ENCODE measurements at places on chromosomes 1 and 21.
A peak's percentile ranks its signal among the peaks of the same experiment; 100 is the strongest.

GRCh38 chr1:84705513-84705912 lies 15.3 kb upstream of the SSX2IP start:
- DNase-seq = no peak

DNA sequence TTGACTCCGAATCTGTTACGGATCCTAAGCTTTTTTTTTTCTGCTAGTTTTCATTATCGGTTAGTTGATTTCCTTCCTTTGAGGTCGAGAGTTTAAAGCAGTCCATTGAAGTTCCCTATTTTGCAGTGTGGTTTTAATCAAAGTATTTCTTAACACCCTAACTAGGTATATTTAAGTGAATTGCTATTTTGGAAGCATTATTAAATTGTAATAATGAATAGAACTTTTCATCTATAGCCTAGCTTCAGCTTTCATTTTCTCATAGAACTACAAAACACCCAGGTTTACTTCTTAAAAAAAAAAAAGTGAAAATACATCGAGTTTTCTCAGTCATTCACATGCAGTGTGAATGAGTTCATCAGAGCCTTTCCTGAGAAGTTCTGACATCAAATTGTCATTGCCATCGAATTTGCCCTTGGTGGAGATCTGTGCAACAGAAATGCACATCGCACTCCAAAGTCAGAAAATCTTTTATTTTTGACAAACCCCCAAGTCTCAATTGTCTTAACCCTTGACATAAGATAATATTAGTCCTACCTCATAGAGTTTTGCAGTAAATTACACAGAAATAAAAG lies 1.1 kb upstream of the LBR start:
- DNase-seq = no peak

DNA sequence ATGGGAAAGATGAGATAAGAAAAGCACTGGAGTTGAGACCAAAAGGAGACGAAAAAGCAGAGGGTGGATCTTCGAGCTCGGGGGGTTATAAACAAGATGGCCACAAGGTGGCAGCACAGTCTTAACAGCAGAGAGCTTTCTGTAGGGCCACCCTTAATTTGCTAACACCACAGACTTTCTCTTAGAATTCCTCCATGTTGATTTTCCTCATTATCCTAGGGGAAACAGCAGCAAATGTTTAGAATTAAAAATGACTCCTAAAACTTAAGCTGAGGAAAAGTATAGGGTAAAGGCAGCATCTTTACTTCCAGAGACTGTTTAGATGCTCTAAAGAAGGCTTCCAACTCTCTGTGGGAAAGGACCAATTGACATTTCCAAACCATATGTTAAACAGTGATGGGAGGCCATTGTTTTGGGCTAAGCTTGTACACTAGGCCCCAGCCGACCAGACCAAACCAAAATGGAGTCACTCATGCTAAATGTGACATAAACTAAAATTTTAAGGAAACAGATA lies 2.5 kb upstream of the APOBEC4 start:
- DNase-seq = peak; percentile 58

DNA sequence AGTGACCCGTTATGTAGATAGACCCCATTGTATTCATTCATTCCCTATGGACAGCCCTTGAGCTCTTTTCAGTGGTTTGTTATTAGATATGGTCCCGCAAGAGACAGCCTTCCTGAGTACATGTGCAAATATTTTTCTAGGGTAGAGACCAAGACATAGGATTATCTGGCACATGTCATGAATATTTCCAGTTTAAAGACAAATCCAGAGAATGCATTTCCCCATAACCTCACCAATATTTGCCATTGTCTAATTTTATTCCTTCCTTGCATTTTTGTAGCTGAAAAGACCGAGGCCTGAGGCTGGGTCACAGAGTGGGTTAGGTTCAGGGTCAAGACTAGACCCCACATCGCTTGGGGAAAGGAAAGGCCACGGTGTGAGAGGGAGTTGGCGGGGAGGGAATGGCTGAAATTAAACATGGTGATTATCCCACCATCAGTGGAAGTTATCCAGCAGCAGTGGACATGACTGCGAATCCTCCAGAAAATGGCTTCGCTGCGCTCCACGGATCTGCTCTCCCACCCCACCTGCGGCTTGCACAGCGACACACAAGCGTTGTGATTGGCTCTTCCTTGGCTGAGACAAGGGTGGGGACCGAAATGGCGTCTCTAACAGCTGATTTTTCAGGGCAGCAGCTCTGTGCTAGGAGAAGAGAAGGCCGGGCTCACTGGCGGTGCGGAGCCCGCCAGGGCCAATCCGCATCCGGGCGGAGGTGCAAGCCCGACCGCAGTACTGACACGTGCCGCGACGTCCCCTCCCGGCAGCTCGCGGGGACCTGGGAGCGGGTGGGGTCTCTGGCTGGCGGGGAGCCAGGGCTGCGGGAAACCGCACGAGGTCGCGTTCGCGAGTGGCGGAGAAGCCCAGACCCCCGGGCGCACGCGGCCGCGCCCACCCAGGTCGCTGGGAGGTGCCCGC lies 16.1 kb upstream of the STMN1 start:
- DNase-seq = no peak

DNA sequence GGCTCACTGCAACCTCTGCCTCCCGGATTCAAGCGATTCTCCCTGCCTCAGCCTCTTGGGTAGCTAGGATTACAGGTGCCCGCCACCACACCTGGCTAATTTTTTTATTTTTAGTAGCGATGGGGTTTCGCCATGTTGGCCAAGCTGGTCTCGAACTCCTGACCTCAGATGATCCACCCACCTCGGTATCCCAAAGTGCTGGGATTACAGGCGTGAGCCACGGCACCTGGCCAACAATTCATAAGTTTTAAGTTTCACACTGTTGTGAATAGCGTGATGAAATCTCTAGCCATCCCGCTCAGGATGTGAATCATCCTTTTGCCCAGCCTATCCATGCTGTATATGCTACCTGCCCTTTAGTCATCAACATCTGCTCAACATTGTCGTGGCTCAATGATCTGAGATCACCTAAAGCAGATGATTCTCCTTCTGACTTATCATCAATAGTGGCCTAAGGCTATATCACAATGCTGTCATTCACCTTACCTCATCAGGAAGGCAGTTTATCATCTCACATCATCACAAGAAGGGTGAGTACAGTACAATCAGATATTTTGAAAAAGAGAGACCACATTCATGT lies 2.6 kb downstream of the PFDN2 start:
- peak; percentile 31 for DNase-seq

GRCh38 chr1:91311672-91312071 lies 93.0 kb downstream of the HFM1 start:
- DNase-seq = no peak

- no peak for DNase-seq
These were observed 147.5 kb downstream of the TSEN15 start for GRCh38 chr1:184199036-184199435.

GRCh38 chr1:225693085-225693696 lies 40.3 kb upstream of the ENAH start:
- DNase-seq = no peak

- no peak for DNase-seq
These were observed 6.2 kb downstream of the SLC19A2 start for GRCh38 chr1:169479363-169480066.

- DNase-seq = no peak
These were observed 69.8 kb downstream of the JAK1 start for GRCh38 chr1:64896551-64896950.

GRCh38 chr1:6535214-6535613 lies 19.1 kb downstream of the NOL9 start:
- DNase-seq = no peak

GRCh38 chr1:154427173-154428139 lies 22.3 kb downstream of the IL6R start:
- no peak for DNase-seq

DNA sequence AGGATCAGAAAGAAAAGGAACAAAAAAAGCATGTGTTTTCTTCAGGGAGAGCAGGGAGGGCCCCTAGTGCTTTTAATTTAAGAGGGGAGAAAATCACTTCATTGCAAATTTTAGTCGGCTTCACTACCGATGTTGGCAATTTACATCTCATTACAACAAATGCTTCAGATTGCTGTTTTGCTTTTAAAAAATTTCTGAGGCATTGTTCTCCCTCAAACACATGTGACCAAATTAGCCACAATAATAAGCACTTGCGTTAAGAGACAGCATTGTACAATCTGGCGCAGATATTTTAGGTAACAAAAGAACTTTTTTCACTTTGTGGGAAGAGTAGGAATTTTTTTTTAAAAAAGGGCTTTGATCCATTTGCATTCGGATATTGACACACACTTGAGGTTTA lies 29.8 kb downstream of the BEND5 start:
- no peak for DNase-seq

- DNase-seq = no peak
These were observed 16.5 kb downstream of the RGL1 start for GRCh38 chr1:183821309-183821888.

GRCh38 chr1:76268341-76268740 lies 193.8 kb downstream of the ST6GALNAC3 start:
- no peak for DNase-seq

DNA sequence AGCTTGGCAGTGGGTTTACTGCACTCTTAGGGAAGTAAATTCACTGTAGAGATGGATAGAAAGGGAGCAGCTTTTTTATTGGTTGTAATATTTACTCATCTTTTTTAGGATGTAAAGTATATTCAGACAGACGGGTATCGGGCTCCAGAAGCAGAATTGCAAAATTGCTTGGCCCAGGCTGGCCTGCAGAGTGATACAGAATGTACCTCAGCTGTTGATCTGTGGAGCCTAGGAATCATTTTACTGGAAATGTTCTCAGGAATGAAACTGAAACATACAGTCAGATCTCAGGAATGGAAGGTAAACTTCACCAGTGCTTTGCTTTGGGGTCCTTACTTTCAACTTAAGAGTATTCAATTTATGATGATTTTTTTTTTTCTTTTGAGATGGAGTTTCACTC lies 3.2 kb downstream of the UHMK1 start:
- no peak for DNase-seq

DNA sequence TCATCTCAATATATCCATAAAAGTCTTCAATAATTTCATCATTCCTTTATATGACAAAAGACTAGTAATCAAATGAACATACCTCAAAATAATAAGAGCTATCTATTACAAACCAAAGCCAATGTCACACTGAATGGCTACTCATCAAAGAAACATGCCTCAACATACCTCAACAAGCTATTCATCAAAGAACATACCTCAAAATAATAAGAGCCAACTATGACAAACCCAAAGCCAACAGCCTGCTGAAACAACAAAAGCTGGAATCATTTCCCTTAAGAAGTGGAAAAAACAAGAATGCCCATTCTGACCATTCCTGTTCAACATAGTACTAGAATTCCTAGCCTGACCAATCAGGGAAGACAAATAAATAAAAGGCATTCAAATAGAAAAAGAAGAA lies 1373.7 kb downstream of the BRINP3 start:
- no peak for DNase-seq

GRCh38 chr1:177230228-177231016 lies 59.7 kb downstream of the BRINP2 start:
- no peak for DNase-seq

DNA sequence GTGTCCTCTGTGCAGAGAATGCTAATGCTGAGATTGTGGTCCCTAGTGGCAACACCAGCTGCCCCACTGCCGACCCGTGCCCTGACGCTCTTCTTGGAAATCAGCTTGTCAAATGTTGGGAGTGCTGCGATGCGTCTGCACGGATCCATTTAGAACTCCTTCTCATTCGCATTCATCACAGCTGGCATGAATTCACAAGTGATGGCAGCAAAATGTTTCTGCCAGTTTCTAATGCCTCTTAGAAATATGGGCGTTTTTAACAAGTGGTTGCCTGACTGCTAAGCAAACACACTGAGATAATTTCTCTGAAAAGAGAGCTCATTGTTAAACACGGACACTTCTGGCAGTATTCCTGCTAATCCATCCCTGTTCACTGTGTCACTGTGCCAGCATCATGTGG lies 131.9 kb upstream of the KCNJ6 start:
- no peak for DNase-seq

DNA sequence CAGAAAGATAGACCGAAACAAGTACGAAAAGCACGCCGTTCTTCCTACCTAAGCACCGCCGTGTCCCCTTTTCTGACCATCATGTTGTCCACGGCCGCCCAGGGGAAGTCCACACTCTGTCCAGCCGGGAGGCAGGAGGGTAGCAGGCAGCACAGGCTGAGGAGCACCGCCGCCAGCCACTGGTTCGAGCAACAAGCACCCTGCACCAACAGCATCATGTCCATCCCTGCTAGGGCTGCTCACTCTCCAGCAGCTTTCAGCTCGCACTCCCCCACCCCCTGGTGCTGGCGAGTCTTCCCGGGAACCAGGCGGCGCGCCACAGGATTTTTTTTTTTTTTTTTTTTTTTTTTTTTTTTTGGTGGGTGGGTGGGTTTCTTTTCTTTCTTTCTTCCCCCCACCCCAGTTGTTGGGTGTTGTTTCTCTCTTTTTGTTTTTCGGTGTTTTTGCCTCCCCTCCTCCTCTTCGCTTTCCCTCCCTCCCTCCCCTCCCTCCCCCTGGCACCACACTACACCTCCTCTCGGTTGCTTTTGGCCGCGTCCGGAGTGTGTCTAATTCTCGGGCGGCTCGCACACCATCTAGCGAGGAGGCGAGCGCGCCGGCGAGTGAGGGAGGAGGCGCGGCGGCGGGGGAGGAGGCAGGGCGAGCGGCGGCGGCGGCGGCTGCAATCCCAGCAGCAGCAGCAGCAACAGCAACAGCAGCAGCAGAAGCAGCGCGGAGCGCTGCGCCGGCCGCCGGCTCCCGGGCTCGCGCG lies at the start of gene NEGR1:
Gene NEGR1, minus strand, starts transcription at position 269 of the 751 bp plus-strand sequence.
- peak; percentile 37 for DNase-seq

DNA sequence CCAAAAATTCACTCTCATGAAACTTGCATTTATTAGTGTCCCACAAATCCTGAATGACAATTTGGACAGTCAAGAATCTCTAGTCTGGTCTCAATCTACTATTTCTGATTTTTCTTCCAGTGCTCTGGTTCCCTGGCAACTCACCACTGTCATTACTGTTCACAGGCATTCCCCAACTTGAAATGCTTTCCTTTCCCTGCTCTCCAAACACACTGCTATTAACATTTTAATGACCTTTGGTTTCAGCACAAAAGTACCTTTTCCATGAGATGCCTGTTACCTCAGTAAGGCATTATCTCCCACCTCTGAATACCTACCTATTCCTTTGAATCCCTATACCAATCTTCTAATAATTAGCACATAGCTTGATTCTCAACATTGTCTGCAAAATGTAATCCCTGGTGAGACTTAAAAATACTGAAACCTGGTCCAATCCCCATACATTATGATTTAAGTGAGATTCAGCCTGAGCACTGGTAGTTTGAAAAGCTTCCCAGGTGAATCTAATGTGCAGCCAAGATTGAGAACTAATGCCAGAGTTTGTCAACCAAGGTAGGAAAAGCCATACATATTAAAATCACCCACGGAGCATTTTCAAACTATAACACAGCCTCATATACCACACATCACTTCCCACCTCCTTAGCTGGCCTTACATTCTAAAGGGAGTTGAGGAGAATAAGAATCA lies 11.7 kb upstream of the ANGPTL3 start:
- no peak for DNase-seq

DNA sequence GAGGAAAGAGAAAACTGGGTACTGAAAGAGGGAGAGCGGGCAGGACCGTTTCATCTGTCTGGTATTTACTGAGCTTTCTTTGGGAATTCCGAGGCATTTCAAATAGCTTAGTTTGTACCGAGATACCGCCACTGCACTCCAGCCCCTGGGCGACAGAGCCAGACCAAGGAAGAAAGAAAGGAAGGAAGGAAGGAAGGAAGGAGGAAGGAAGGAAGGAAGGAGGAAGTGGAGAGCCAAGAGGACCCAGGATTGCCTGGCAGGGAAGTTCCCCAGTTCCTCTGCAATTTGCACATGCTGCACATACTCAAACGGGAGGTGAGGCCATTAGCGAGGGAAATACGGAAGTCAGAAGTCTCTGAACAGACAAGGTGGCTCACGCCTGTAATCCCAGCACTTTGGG lies 961 bp upstream of the FUCA1 start:
- DNase-seq = no peak

All from stimulated activated CD4-positive, alpha-beta T cell treated with anti-CD3 and anti-CD28 coated beads, Interleukin-1b, Interleukin-23, amount 100 ng/mL, for 24 hours (primary cell).